ENCODE measurements at places on chromosomes 11 and 22.
A peak's percentile ranks its signal among the peaks of the same experiment; 100 is the strongest.

DNA sequence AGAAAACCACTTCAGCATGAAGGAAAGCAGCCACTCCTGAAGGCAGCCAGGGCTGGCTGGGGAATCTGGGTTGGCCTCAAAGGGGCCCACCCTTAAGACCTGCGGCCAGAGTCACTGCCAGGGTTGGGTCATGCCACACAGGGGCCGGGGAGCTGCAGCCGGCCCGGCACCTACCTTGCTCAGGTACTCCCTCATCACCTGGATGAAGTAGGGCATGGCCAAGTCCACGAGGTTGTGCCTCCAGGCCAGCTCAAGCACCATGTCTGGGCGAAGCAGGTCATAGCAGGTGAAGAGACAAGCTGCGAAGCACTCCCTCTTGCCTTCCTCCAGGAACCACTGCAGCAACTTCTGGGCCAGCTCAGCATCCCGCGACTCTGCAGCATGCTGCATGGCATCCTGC, 4.7 kb upstream of the SLC25A1 start:
- H3K36me3 ChIP-seq: no peaks in the 10 kb centered on the region
- no peaks in the 10 kb centered on the region for H3K27me3 ChIP-seq
- H3K4me3 ChIP-seq: no peak overlapping the region

- H3K27ac ChIP-seq: no peak overlapping the region
- H3K36me3 ChIP-seq: no peaks in the 10 kb centered on the region
- H3K4me1 ChIP-seq: peaks cover 15% of the 10 kb centered on the region
- no peaks in the 10 kb centered on the region for H3K27me3 ChIP-seq
- DNase-seq: peak; percentile 84
Measured at GRCh38 chr22:50270666-50271394, 650 bp upstream of the MAPK11 start.

DNA sequence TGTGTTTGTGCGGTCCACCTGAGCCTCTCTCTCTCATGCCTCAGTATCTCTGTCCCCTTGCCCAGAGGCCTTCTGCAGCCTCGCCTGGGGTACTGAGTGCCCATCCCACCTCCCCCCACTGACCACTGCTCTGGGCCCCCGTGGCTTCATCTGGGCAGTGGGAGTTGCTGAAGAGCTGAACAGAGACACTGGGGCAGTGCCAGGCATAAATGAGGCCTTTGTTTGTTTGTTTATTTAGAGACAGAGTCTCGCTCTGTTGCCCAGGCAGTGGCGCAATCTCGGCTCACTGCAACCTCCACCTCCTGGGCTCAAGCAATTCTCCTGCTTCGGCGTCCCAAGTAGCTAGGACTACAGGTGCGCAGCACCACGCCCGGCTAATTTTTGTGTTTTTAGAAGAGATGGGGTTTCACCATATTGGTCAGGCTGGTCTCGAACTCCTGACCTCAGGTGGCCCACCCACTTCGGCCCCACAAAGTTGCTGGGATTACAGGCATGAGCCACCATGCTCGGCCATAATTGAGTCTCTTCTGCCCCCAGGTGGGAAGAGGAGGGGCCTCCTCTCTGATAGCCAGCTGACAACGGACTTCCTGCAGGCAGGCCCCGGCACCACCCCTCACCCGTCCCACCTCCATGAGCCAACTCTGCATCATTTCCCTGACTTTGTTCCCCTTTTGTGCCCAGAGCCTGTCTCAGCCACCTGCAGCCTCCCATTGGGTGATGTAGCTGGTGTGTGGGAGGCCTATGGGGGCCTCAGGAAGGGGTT, 9.3 kb downstream of the CRYBB3 start:
- peaks cover 7% of the 10 kb centered on the region for H3K27me3 ChIP-seq
- H3K4me3 ChIP-seq: no peak overlapping the region
- no peak for DNase-seq
- peaks cover 3% of the 10 kb centered on the region for H3K36me3 ChIP-seq
- H3K27ac ChIP-seq: no peak overlapping the region

- H3K36me3 ChIP-seq: peaks cover 5% of the 10 kb centered on the region
- H3K27ac ChIP-seq: peak overlapping the region; percentile 59
Measured at GRCh38 chr22:46754110-46754799, 8.2 kb upstream of the TBC1D22A start.

DNA sequence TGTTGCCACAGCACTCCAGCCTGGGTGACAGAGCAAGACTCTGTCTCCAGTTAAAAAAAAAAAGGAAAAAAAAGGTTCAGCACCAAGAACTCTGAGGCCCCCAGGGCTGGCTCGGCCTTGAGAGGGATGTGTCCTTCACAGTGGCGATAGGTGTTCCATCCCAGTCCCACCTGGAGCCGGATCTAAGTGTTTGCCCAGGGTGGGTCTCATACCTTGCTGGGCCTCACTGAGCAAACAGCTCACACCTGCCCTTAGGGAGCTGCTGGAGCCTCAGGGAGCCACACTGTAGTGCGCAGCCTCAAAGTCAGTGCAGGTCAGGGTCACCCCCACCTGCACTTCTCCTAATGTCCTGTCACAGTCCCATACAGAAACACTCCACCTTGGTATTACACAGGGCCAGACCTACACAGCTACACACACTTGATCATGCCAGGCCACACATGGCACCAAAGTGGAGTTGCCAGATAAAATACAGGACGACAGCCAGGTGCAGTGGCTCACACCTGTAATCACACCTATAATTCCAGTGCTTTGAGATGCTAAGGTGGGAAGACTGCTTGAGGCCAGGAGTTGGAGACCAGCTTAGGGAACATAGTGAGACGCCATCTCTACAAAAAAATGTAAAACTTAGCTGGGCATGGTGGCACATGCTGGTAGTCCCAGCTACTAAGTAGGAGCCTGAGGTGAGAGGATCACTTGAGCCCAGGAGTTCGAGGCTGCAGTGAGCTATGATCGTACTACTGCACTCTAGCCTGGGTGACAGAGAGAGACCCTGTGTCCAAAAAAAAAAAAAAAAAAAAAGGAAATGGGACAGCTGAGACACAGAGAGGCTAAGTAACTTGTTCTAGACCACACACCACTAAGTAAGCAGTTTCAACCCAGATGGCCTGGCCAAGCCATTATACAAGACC, 7.3 kb downstream of the STARD10 start:
- H3K27ac ChIP-seq: no peak overlapping the region
- no peak for DNase-seq
- no peaks in the 10 kb centered on the region for H3K36me3 ChIP-seq
- no peaks in the 10 kb centered on the region for H3K27me3 ChIP-seq
- no peak overlapping the region for H3K4me3 ChIP-seq
- peaks cover 34% of the 10 kb centered on the region for H3K4me1 ChIP-seq

DNA sequence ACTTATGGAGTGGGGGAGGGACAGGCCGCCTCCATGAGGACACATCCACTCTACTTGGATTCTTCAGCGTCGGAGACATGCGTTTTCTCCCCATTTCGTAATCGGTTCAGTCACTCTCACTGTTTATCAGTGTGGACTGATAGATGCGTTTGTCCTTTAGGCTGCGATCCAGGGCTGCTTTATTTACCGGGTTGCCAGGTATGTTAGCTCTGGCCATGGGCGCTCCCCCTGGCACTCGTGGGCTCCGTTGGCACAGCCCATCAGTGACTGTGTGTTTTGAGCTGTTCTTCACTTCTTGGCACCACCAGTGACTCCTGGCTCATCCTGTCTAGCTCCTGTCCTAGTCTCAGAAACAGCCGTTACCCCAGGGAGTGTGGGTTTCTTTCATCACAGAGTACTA, 1203.3 kb downstream of the BRD1 start:
- no peak overlapping the region for H3K27ac ChIP-seq
- no peaks in the 10 kb centered on the region for H3K36me3 ChIP-seq
- no peak overlapping the region for H3K4me3 ChIP-seq
- H3K4me1 ChIP-seq: peaks cover 5% of the 10 kb centered on the region

DNA sequence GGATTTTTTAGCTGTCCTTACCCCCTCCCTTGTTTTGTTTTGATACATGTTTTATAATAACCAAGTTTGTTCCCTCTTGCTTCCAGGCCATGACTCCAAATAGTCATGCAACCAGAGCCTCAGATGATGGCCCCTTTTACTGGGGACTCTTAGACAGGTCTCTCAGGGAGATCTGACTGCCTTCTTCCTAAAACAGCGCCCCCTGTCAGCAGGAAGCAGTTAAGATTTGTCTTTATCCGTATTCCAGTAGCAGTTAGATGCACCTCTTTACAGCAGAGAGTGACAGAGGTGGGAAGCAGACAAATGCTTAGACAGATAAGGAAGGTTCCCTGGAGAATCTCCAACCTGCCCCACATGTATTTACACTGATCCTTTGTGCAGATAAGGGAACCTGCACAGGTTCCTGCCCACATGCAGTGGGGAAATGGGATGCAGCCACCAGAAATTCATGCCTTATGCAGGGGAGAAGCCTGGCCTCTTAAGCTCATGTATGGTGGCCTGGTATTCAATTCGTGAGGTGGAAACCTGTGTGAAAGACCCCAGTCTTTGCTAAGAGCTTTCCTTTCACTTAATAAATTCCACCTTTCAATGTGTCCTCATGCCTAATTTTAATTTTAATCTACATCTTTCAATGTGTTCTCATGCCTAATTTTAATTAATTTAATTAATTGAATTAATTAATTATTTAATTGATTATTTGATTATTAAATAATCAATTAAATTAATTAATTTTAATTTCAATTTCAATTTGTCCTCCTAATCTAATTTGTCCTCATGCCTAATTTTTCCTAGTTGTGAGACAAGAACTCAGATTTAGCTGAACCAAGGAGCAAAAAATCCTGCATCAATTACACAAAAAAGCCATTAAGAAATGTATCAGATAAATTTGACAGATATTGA, 11.5 kb upstream of the GLYAT start:
- no peaks in the 10 kb centered on the region for H3K27me3 ChIP-seq
- peaks cover 13% of the 10 kb centered on the region for H3K4me1 ChIP-seq
- no peak overlapping the region for H3K27ac ChIP-seq
- peaks cover 10% of the 10 kb centered on the region for H3K36me3 ChIP-seq
- H3K4me3 ChIP-seq: no peak overlapping the region

DNA sequence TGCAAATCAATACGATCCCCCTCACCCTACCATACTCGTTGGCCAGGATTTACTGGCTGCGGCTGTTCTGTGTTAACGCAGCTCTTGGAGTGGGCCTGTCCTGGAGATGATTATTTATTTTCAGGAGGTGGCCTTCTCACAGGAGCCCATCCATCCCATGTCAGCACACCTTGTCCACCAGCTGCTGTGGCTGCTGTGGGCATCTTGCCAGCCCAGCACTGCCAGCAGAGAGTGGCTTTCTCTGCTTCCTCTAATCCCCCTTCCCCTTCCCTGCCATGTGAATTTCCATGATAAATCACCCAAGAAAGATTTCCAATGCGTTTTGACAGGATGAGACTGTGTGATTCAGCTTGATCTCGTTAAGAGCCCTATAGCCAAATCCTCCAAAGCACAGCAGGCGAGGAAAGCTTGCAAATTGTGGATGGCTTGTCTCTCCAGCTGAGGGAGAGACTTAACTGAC, 309.1 kb upstream of the C11orf87 start:
- no peaks in the 10 kb centered on the region for H3K4me1 ChIP-seq
- DNase-seq: no peak
- H3K27me3 ChIP-seq: peaks cover 14% of the 10 kb centered on the region
- no peak overlapping the region for H3K27ac ChIP-seq
- no peaks in the 10 kb centered on the region for H3K36me3 ChIP-seq

Measured in activated T-cell treated with anti-CD3 and anti-CD28 coated beads, Interleukin-2, amount 50 U/mL, for 72 hours (primary cell).